Left renal pelvis (tissue), 4 donors: ENCODE measurements at places on chromosomes 1 and 21.

GRCh38 chr1:43065616-43066399 lies 106.3 kb downstream of the EBNA1BP2 start:
- DNase-seq: no peak

GRCh38 chr1:38586993-38587646 lies 272.5 kb downstream of the RRAGC start:
- DNase-seq: no peak

DNA sequence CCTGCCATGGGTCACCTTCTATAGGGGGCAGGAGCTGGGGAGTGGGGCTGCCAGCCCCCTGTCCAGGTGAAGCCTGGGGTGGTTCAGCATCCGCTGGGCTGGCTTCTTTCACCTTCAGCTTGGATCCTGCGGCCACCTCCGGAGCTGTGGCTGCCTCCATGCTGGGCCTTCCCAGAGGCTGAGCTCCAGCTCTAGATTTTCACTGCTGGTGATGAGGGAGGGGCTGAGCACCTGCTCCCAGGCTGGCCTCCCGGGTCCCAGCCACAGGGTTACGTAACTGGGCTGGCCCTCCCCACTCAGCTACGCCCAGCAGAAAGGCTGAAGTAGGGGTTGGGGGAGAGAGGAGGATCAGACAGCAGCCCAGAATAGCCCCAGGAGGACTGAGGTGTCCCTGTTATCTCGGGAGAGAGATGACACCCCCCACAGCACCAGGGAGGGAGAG lies at the start of gene MYBPHL:
Gene MYBPHL (minus strand): TSS at position 180 of the 442 bp plus-strand sequence. CDS start 20 bp downstream, at position 160.
- DNase-seq: no peak

DNA sequence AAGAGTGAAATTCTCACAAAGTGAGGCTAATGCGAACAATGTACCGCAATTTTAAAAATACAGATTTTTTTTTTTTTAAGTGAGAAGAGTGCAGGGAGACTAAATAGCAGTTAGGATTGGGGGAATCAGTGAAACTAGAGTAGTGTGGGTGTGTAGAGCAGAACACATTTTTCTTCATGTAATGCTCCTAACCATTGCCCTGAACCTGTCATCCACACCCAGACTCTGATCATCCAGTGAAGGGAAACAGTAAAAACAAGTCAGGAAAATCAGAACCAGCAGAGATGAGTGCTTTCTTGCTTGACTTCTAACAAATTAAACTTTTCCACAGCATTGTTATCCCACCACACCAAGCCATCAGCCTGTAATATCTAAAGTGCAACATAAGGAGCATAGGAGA lies 9.1 kb downstream of the CADM3 start:
- DNase-seq: no peak

GRCh38 chr1:94799206-94799605 lies 21.0 kb upstream of the SLC44A3 start:
- DNase-seq: no peak

DNA sequence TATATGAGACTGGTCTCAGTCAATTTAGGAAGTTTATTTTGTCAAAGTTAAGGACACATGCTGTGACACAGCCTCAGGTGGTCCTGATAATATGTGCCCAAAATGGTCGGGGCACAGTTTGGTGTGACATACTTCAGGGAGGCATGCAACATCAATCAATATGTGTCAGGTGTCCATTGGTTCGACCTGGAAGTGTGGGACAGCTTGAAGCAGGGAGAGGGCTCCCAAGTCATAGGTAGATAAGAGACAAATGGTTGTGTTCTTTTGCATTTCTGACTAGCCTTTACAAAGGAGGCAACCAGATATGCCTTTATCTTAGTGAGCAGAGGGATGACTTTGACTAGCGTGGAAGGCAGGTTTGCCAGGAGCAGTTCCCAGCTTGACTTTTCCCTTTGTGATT lies 4.5 kb upstream of the ERVH48-1 start:
- no peak for DNase-seq

- no peak for DNase-seq
Measured at GRCh38 chr21:30166171-30166570, 434 bp downstream of the CLDN17 start.
